Gastrocnemius medialis (tissue), 4 donors: ENCODE measurements at places on chromosomes 13 and 19.

GRCh38 chr13:83620530-83621220 is 261.6 kb downstream of the SLITRK1 start:
- H3K36me3 ChIP-seq, result no peaks in the 10 kb centered on the region
- no peaks in the 10 kb centered on the region for H3K27me3 ChIP-seq
- DNase-seq, result no peak
- no peaks in the 10 kb centered on the region for H3K4me1 ChIP-seq
- H3K27ac ChIP-seq, result no peak overlapping the region
- no peak overlapping the region for H3K4me3 ChIP-seq

DNA sequence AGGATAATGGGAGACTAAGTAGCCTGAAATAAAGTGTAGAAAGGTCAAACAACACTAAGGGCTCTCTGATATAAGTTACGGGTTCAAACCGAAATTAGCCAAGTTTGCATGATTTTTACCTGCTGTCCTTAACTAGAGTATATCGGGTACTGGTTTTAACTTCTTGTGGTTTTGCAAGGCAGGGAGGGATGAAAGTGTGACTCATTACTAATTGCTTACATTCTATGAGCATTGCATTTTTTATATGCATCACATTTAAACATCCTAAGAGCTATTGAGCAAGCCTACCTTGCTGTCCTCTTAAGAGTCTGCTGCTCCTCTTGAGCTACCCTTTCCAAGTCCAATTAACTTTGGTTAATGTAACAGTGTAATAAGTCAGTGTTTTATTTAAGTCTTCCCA is 415.4 kb downstream of the SLITRK5 start:
- H3K36me3 ChIP-seq, result no peaks in the 10 kb centered on the region
- no peak overlapping the region for H3K27ac ChIP-seq
- no peak overlapping the region for H3K4me3 ChIP-seq
- H3K27me3 ChIP-seq, result no peaks in the 10 kb centered on the region

DNA sequence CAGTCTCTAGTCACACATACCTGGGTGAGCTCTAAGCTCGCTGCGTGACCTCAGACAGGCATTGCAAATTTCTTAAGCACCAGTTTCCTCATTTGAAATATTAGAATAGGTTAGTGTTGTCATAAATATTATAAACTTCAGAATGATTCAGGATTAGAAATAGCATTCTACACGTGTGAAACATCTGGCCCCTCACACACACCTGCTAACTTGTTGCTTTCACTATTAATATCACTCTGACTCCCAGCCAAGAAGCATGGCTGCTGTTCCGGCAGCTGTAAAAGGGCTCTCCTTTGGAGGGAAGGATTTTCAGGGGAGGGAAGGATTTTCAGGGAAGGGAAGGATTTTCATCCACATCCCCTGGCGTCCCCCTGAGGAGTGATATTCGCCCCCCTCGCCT is 161.3 kb upstream of the GPR12 start:
- no peak for DNase-seq
- no peaks in the 10 kb centered on the region for H3K4me1 ChIP-seq
- no peaks in the 10 kb centered on the region for H3K27me3 ChIP-seq
- no peak overlapping the region for H3K4me3 ChIP-seq
- H3K27ac ChIP-seq, result no peak overlapping the region
- H3K36me3 ChIP-seq, result no peaks in the 10 kb centered on the region

DNA sequence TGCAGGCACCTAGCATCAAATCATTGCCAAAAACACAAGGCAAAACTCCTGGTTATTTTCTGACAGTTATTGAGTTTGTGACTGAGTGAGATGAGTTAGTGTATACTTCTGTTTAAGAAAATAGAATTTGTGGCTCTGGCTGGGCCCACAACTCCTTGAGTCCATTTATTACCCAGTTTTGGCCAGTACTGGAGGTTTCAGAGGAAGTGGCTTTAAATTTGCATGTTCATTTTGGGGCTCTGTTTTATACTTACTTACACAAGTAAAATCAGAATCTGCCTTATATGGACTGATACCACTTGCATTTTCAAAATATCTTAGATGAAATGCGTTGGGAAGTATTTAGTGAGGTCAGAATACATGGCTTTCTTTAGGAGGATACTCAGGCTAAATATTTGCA is 29.0 kb downstream of the TNFSF11 start:
- H3K27ac ChIP-seq, result no peak overlapping the region
- no peaks in the 10 kb centered on the region for H3K36me3 ChIP-seq
- no peaks in the 10 kb centered on the region for H3K27me3 ChIP-seq
- H3K4me1 ChIP-seq, result no peaks in the 10 kb centered on the region
- DNase-seq, result no peak

DNA sequence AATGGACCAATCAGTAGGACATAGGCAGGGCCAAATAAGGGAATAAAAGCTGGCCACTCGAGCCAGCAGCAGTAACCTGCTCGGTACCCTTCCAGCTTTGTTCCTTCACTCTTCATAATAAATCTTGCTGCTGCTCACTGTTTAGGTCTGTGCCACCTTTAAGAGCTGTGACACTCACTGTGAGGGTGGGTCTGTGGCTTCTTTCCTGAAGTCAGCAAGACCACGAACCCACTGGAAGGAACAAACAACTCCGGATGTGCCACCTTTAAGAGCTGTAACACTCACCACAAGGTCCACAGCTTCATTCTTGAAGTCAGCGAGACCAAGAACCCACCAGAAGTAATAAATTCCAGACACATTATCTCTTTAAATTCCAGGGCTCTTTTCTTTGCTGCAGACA is 1922.3 kb upstream of the PCDH20 start:
- DNase-seq, result no peak
- H3K4me1 ChIP-seq, result no peaks in the 10 kb centered on the region
- H3K27me3 ChIP-seq, result no peaks in the 10 kb centered on the region
- no peak overlapping the region for H3K4me3 ChIP-seq
- no peaks in the 10 kb centered on the region for H3K36me3 ChIP-seq
- no peak overlapping the region for H3K27ac ChIP-seq

GRCh38 chr13:97298816-97299215 is 76.7 kb downstream of the MBNL2 start:
- H3K4me3 ChIP-seq, result no peak overlapping the region
- H3K36me3 ChIP-seq, result no peaks in the 10 kb centered on the region
- no peak for DNase-seq
- no peaks in the 10 kb centered on the region for H3K27me3 ChIP-seq
- no peak overlapping the region for H3K27ac ChIP-seq
- peaks cover 75% of the 10 kb centered on the region for H3K4me1 ChIP-seq

GRCh38 chr19:55647732-55648584 is at the start of gene CCDC106:
CCDC106 (plus strand) TSS chr19:55648212; CDS start chr19:55649047, 835 bp downstream.
- H3K36me3 ChIP-seq, result peaks cover 14% of the 10 kb centered on the region
- DNase-seq, result peak; percentile 56
- H3K4me1 ChIP-seq, result peaks cover 38% of the 10 kb centered on the region

DNA sequence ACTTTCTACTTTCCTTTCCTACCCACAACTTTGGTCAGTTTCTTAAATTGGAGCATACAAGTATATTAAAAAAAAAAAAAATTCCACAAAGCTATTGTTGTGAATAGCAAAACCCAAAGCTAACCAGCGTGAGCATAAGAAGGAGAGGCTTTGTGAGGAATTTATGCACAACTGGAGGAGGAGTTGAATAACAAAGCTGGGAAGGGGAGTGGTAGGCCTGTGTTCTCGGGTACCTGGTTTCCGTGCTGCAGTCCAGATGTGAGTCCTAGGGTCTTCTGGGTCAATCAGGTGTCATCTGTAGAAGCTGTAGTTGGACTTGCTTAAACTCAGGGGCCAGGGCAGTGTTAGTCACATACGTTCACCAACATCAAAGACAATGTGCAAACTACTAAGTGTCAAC is 422.5 kb upstream of the SGCG start:
- H3K27me3 ChIP-seq, result no peaks in the 10 kb centered on the region
- no peak overlapping the region for H3K27ac ChIP-seq
- no peaks in the 10 kb centered on the region for H3K36me3 ChIP-seq
- H3K4me3 ChIP-seq, result no peak overlapping the region

- peak; percentile 34 for DNase-seq
- peak overlapping the region; percentile 66 for H3K4me3 ChIP-seq
- peaks cover 43% of the 10 kb centered on the region for H3K27me3 ChIP-seq
- no peaks in the 10 kb centered on the region for H3K36me3 ChIP-seq
- no peak overlapping the region for H3K27ac ChIP-seq
Measured at GRCh38 chr19:7869453-7869909, 4.7 kb downstream of the PRR36 start.

- DNase-seq, result no peak
- no peaks in the 10 kb centered on the region for H3K27me3 ChIP-seq
- no peaks in the 10 kb centered on the region for H3K36me3 ChIP-seq
Measured at GRCh38 chr13:47455626-47456025, 545.4 kb downstream of the SUCLA2 start.

- peaks cover 22% of the 10 kb centered on the region for H3K27me3 ChIP-seq
- H3K4me3 ChIP-seq, result peak overlapping the region; percentile 51
- H3K4me1 ChIP-seq, result peaks cover 6% of the 10 kb centered on the region
- no peak overlapping the region for H3K27ac ChIP-seq
- DNase-seq, result no peak
Measured at GRCh38 chr19:17391371-17392151, 2.4 kb downstream of the CCDC194 start.
